ENCODE measurements at places on chromosomes 2 and 18.

GRCh38 chr2:58614219-58614618, 373.1 kb upstream of the FANCL start:
- no peak for DNase-seq

DNA sequence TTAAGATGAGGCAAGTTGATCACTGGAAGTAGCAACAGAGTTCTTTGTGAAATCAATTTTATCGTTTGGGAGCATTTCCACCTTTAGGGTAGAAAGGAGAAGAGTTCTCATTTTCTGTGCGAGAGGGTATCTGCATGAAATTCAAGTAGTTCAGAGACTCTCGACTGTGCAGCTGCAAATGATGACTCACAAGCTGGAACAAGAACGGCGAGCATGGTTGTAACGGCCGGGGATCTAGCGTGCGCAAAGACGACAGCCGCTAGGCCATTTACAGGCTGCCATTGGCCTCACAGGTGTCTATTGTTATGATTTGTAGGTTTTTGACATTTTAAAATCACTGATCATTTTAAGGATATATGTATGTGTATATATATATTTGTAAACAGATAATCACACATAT, 5.2 kb downstream of the KLHL29 start:
- DNase-seq: no peak

- no peak for DNase-seq
Measured at GRCh38 chr2:162074632-162074895, 549 bp upstream of the DPP4 start.

GRCh38 chr18:6145645-6146306, 250.5 kb upstream of the TMEM200C start:
- no peak for DNase-seq

GRCh38 chr2:42962508-42962953, 170.1 kb upstream of the HAAO start:
- DNase-seq: no peak

DNA sequence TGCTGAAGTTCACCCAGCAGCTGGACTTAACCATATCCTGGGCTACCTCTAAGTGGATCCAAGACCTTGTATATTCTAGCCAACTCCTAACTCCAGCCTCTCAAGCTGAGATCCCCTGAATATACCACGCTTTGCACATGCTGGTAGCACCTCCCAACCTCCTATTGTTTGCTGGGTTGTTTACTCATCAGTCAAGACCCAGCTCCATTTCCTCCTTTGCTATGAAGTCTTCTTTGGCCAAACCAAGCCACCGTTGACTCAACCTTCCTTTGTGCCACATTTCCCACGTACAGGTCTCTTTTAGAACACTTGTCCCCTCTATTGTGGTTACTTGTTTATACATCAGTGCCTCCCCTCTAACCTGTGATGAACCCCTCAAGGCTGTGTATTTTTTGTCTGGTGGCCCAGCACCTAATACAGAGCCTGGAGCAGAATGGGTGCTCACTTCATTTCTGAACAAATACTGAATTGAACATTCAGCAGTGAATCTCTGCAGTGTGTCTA, 267.8 kb upstream of the REV1 start:
- no peak for DNase-seq

GRCh38 chr2:70670626-70671025, 97.4 kb downstream of the ADD2 start:
- no peak for DNase-seq

DNA sequence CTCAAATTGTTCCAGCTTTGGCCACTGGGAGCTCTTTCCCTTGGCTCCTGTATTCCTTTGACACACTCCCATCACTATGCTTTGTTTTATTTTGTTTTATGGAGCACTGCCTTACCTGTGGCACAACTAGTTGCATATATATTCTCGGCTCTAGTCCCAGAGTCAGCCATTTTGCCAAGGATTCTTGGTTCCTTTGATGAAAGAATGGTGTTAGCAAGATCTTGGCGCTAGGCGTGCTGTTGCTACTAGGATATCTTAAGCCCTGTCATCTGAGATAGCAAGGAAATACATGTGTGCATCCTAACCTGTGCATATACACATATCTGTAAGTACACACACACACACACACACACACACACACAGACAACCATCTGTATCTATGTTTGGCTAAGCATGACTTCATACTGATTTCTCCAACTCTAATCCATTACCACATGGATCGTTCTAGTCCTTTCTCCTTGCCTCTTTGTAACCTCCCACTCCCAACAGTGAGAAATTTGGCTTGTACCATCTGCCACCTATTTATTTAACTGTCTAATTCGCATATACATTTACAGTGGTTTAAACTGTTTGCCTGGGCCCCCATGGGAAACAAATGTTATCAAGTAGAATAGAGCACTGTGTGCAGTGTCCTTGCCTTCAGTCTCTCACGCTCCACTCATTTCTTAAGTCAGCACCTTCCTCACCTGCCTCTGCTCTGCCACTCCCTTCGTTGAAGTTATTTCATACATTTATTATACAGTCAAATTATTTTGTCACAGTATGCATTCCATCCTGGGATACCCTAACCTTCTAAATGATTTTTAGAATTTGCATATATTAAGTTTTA, 137.5 kb upstream of the MAP3K20 start:
- DNase-seq: no peak

- peak; percentile 25 for DNase-seq
Measured at GRCh38 chr18:21179590-21180220, 62.3 kb upstream of the GREB1L start.

Measured in stimulated activated CD4-positive, alpha-beta T cell treated with anti-CD3 and anti-CD28 coated beads, Interleukin-4, amount 100 ng/mL, for 4 hours (primary cell).